ENCODE measurements at places on chromosomes 1 and 21.

DNA sequence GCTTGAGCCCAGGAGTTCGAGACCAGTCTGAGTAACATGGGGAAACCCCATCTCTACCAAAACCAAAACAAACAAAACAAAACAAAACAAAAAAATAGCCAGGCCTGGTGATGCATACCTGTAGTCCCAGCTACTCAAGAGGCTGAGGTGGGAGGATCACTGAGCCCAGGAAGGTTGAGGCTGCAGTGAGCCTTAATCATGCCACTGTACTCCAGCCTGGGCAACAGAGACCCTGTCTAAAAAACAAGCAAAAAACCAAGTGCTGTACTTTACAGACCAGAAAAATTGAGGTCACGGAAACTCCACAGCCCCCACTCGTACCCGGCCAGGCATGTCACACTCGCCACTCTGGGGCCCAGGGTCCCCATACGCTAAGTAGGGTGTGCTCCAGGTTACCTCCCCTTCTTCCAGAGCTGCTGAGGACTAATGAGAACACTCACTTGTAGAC lies 22.9 kb downstream of the ATP2B4 start:
- DNase-seq: peak; percentile 39

- no peak for DNase-seq
Observed at GRCh38 chr1:219179293-219179692, 5.6 kb downstream of the LYPLAL1 start.

DNA sequence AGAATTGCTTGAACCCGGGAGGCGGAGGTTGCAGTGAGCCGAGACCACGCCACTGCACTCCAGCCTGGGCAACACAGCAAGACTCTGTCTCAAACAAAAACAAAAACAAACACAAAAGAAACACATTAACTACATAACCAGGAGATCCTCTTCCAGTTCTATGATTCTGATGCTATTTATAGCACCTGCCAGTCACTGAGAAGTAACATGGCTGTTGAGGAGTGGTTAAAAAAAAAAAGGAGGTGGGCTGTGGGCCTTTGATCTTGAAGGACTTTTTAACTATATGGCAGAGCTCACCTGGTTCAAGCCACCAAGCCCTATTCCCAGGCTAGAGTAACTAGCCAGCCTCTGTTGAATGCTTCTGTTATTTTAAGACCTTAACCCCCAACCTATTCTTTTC lies 148.8 kb downstream of the ZBTB18 start:
- DNase-seq: no peak

- no peak for DNase-seq
Observed at GRCh38 chr1:202831906-202832305, 21.2 kb downstream of the PCAT6 start.

- no peak for DNase-seq
Observed at GRCh38 chr1:24720152-24720551, 25.1 kb upstream of the CLIC4 start.

GRCh38 chr1:201514466-201514865 lies 7.5 kb upstream of the CSRP1 start:
- DNase-seq: no peak

GRCh38 chr1:151147665-151148064 lies 1.2 kb upstream of the SEMA6C start:
- DNase-seq: no peak
